ENCODE measurements at places on chromosomes 16 and 17.

DNA sequence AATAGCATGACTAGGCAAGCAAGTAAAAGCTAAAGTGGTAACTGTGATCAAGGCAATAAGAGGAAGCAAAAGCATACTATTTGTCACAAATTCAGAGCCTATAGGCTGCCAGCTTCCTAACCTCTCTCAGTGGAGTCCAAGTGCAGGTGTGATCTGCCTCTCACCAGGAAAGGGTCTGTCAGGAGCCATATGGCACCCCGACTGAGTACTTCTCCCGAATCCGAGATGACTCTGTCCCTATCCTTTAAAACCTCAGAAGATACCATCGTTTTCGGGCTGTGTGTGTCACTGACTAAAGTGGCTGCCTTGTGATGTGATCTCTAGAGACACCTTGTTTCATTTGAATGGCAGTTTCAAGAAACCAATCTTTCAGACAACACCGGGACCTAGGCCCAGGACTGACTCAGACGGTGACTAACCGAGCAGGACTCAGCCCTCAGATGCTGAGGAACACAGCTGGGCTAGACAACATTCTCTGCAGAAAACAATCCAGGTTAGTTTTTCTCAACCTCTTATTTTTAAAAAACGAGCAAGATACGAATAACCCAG lies 63.6 kb downstream of the SMG6 start:
- DNase-seq: no peak

GRCh38 chr17:72122010-72122764 lies 1.4 kb downstream of the SOX9 start:
- DNase-seq: no peak

DNA sequence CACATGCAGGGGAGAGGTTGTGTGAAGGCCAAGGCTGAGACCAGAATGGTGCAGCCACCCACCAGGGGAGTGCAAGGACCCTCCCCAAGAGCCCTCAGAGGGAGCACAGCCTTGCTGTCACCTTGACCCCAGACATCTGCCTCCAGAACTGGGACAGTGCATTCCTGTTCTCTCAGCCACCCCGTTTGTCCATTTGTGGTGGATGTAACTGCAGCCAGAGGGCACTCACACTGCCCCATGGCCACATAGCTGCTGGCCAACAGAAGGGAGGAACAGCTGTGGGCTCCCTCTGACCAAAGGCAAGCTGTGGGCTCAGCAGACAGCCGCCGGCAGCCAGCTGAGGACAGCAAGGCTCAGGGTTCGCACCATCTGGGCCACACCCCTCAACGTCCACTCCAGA lies 49.8 kb upstream of the KLHDC4 start:
- no peak for DNase-seq

GRCh38 chr16:12354296-12354833 lies 377.8 kb downstream of the SNX29 start:
- DNase-seq: no peak

GRCh38 chr16:52526830-52527229 lies 20.1 kb downstream of the TOX3 start:
- no peak for DNase-seq

DNA sequence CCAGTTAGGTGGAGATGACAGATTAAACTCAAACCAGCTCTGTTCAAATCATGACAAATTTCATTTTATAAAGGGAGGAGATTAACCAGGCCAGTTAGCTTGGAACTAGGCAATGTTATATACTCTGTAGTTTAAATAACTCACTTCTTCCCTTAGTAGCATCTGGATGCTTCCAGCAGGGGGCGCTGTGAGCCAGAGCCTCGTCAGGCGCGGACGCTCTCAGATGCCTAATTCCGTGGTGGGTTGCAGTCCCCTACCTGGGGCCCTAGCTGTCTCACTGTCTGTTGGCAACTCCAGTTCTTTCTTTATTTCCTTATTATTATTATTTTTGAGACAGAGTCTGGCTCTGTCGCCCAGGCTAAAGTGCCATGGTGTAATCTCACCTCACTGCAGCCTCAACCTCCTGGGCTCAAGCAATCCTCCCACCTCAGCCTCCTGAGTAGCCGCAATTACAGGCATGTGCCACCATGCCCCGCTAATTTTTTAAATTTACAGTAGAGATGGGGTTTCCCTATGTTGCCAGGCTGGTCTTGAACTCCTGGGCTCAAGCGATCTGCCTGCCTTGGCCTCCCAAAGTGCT lies 17.3 kb upstream of the WFDC1 start:
- DNase-seq: peak; percentile 17

- DNase-seq: peak; percentile 29
These were observed 681 bp downstream of the XPO6 start for GRCh38 chr16:28210979-28211588.

GRCh38 chr16:15816228-15816627 lies 40.6 kb downstream of the MYH11 start:
- no peak for DNase-seq

DNA sequence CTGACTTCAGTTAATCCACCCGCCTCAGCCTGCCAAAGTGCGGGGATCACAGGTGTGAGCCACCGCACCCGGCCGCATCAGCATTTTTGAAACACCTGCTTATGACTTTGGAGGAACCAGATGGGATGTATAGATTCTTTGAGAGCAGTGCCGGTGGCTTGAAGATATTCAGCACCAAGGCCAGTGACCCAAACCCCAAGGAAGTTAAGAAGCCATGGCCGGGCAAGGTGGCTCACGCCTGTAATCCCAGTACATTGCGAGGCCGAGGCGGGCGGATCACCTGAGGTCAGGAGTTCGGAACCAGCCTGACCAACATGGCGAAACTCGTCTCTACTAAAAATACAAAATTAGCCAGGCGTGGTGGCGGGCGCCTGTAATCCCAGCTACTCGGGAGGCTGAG lies 43.9 kb downstream of the TRARG1 start:
- no peak for DNase-seq

GRCh38 chr17:30716461-30717290 lies 107.8 kb downstream of the CRLF3 start:
- no peak for DNase-seq

- DNase-seq: no peak
These were observed 22.5 kb upstream of the TMEM132E start for GRCh38 chr17:34556931-34557330.

DNA sequence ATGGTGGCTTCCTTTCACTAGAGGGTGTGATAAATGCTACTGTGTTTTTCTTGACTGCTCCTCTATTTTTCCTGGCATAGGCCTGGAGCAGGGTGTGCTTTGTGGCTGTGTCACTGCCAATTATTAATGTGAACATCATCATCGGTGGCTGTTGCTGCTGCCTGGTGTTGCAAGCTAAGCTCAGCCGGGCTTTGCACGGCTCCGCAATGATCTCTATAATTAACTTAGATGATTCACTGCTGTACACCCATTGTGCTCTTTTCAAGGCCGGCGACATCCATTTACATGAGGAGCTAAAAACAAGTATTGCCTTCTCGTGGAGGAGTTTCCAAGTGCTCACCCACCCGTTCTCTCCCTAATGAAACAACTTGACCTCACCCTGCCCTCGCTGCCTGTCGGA lies 160.1 kb upstream of the IRX3 start:
- DNase-seq: no peak

GRCh38 chr17:18043491-18043890 lies 4.3 kb downstream of the GID4 start:
- DNase-seq: no peak

- no peak for DNase-seq
These were observed 77.7 kb downstream of the AATF start for GRCh38 chr17:37026531-37026869.

GRCh38 chr17:15659663-15660062 lies 24.4 kb downstream of the TRIM16 start:
- no peak for DNase-seq

DNA sequence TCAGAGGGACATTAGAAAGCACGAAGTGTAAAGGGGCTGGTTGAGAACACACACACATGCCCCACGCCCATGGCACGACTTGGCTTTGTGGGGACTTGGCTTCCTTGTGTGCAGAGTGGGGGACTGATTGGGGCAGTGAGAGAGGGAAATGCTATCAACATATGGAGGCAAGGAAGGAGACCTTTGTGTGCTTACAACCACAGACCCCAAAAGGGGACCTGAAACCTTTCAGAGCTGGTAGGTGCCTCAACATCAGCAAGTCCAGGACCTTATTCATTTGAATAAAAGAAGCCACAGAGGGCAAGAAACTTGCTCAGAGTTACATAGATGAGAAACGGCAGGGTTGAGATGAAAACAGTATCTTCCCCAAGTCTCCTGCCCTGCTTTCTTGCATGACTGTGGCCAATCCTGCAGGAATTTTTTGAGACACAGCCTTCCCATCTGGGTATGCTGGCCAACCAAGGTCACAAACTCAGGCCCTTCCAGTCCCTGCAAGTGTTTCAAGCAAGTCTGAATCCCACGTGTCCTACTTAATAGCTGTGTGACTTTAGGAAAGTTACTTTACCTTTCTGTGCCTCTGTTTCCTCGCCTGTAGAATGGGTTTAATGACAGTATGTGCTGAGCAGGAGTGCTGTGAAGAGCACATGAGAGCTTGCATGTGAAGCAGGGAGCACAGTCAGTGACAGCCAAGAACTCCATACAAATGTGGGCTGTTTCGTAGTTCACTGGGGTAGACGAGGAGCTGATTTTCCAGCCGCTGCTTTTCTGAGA lies 26.2 kb downstream of the C16orf78 start:
- no peak for DNase-seq

- DNase-seq: no peak
These were observed 17.6 kb upstream of the CD79B start for GRCh38 chr17:63949576-63950250.

GRCh38 chr17:46783031-46783593 lies 35.4 kb downstream of the WNT3 start:
- DNase-seq: no peak

DNA sequence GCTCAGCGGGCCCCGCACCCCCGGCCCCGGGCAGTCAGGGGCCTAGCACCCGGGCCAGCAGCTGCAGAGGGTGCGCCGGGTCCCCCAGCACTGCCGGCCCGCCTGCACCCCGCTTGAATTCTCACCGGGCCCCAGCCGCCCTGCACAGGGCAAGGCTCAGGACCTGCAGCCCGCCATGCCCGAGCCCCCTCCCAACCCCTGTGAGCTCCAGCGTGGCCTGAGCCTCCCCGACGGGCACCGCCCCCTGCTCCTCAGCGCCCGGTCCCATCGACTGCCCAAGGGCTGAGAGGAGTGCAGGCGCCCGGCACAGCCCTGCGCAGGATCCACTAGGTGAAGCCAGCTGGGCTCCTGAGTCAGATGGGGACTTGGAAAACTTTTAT lies 1.7 kb upstream of the BRCA1 start:
- no peak for DNase-seq

DNA sequence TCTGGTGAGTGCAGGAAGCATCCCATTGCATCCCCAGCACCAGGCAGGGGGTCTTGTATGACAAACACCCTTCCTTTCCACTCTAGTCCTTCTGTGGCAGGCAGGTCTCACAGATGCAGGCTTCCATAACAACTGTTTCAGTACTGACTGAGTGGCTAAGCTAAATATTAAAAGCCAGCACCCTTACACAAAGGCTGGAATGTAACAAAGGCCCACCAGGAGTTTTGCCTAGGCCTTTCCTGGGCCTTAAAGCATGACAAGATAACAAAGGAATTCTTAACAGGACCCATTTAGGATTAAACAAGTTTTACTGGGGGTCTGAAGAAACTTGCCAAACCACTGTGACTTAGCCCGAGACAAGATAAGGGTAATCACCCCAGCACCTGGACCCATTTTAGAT lies 228.9 kb upstream of the RPL38 start:
- no peak for DNase-seq

GRCh38 chr17:2172077-2172851 lies 117.4 kb downstream of the HIC1 start:
- DNase-seq: no peak

DNA sequence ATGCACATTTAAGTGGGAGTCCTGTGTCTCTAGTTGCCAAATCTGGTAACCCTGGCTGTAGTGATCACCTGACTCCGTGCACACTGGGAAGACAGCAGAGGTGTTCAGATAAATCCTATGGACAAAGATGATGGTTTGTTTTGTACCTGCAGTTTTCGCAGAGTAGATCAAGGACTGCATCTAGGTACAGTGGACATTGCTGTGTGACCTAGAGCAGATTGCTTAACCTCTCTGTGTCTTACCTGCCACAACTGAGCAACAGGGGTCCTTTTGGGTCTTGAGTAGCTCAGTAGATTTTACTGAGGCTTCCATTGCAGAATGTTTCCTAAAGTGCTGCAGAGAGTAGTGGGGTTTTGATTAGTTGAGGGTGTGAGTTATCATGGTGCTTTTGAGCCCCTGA lies 160.8 kb downstream of the SHISA9 start:
- no peak for DNase-seq

DNA sequence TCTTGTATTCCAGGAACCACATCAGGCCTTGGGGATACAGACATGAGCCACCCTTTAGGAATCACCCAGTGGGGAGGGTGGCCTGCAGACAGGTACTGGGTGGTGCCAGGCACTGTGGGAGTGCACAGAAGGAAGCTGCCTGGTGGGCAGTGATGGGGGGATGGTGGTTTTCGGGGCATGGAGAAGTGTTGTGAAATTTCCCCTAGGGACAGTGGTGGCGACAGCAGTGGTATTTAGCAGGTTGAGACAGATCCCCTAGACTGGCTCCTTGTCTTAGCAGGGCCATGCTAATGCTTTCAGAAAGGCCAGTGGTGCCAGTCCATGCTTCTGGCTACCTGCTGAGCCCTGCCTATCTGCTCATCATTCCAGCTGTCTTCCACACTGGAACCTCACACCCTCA lies 129.6 kb downstream of the SPACA3 start:
- DNase-seq: no peak

- no peak for DNase-seq
These were observed 337.2 kb downstream of the CDH11 start for GRCh38 chr16:64784635-64785034.

GRCh38 chr17:59542960-59543635 lies 22.3 kb upstream of the DHX40 start:
- no peak for DNase-seq

DNA sequence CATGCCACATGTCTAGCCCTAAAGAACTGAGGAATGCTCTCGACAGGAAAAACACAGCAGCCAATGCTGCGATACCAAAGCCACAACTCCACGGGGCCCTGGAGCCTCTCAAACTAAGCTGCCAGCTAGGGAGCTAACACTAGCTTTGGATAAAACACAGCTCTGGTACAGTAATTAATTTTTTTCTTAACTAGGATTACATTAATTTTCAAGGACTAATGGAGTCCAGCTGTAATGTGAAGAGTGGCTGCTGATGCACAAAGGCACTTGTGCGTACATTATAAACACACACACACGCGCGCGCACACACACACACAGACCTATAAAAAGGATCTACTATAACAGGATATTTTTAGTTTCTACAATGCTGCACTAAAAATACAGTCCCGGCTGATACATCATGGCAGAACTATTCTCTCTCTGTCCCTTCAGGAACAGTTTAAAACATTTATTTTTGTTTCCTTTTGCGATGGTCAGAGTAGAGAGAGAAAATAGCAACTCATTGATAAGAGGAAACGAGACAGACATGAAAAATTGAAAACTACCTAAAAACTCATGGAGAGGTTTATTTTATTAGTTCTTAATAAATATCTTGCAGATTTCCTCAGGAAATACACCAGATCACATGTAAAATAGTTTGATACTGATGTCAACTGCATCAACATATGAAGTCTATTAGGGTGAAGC lies 88.5 kb downstream of the SMG6 start:
- DNase-seq: no peak

All from NCI-H1105 treated with DMSO at 0.1 percent for 48 hours (cell line).